T-helper 1 cell (primary cell): ENCODE measurements at places on chromosomes 11 and 22.
A peak's percentile ranks its signal among the peaks of the same experiment; 100 is the strongest.

- DNase-seq, result no peak
These were observed 27.8 kb upstream of the GRAMD4 start for GRCh38 chr22:46592390-46592872.

DNA sequence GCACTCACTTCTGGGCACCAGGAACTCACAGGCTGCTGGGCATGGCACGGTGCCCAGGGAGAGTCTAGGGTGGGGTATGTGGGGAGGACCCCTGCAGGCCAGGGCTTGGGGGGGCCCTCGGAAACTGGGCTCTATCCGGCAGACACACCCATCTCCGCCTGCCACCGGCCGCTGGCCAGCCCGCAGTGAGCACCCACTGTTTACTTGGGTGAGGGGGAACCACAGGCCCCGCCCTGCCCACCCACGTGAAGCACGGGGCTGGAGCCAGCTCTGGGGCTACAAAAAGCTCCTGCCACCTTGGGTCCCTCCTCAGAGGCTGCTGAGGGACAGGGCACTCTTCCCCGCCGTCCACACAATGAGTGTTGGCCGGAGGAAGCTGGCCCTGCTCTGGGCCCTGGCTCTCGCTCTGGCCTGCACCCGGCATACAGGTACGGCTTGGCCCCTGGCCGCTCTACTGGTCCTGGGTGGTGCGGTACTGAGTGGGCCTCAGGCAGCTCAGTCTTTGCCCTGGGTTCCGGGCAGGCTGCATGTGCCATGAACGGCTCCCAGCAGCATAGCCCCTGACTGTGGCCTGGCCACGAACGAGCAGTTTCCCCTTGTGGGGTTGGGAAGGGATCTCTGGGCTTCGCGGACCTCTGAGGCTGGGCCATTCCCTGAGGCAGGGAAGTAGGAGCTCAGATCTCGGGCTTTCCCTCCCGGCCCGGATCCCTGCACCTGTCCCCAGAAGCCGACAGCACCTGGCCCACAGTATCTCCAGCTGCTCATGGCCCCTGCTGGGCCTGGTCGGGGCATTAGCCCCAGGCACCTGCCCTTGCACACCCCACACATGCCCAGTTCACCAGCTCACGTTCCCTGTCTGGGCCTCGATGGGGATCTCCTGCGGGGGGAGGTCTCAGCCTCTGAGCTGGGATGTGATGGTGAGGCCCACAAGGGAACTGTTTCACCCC lies at the start of gene MUC5AC:
Gene MUC5AC (plus strand): TSS at position 309 of the 947 bp plus-strand sequence. CDS start 47 bp downstream, at position 356.
- DNase-seq, result no peak

DNA sequence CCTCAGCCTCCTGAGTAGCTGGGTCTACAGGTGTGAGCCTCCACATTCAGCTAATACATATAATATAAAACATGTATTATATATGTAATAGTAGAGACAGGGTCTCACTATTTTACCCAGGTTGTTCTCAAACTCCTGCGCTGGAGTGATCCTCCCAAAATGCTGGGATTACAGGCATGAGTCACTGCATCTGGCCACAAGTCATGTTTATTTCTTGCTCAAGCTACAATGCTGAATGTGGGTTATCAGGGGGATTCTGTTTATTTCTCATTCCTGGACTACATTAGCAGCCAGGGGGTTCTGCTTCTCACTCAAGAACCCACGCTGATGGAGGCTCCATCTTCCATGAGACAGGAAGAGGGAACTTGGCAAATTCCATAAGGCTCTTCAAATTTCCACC lies 24.8 kb downstream of the FOLR3 start:
- no peak for DNase-seq

GRCh38 chr11:12889243-12889642 lies 119.9 kb upstream of the RASSF10 start:
- DNase-seq, result no peak

DNA sequence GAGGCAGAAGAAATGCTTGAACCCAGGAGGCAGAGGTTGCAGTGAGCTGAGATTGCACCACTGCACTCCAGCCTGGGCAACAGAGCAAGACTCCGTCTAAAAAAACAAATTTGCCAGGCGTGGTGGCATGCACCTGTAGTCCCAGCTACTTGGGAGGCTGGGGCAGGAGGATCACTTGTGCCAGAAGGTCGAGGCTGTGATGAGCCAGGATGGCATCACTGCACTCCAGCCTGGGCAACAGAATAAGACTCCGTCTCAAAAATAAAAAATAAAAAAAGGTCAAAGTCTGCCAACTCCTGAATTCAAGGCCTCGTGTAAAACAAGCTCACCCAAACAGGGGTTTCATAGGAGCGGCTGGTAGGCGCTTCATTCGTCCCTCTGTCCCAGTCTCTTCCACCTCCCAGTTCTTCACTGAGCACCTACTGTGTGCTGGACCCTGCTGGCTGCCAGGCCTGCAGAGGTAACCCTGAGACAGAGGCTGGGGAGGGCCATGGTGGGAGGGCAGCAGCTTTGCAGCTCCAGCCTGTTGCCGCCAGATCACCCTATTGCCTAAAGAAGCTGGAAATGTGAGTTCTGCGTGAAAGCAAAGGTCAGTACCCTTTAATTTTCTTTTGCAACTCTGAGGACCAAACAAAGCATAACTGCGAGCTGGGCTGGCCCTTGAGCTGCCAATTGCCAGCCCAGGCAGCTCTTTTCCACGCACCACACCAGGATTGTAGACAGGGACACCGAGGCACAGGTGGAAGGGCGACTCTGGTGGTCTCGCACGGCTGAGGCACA lies 15.3 kb downstream of the RPL3 start:
- DNase-seq, result no peak

- DNase-seq, result no peak
These were observed 38.0 kb upstream of the CD82 start for GRCh38 chr11:44527476-44527875.

DNA sequence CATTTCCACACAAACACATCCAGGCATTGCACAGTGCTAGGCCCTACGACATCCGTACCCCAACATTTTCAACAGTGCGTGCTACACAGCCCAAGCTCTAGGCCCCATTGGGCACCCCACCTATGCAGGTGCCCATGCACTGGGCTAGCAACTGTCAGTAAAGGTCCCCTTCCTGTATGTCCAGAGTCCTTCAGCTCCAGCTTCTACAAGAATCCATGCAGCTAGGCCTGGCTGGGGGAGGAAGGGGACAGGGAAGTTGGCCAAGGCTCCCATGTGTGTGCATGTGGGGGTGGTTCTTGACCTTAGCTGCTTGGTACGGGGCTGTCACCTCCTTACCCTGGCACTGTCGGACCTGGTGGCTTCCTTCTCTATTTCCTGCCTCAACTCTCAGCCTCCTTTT lies 1.3 kb downstream of the B3GAT1 start:
- no peak for DNase-seq

DNA sequence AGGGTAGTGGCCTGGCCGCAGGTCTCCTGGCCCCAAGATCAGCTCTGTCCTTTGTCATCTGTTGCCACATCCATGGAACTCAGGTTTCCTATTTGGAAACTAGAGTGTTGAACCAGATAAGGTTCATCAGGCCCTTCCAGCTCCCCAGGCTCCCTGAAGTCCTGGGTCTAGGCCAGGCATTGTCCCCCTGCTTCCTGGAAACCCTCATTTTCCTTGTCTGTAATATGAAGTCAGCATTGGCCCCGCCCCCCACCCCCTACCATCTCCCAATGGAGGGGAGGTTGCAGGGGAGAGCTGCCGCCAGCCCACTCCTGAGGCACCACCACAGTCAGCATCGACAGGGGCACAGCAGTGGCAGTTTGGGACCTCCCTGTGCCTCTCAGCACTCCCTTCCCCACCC lies 9.0 kb upstream of the MS4A10 start:
- DNase-seq, result no peak

GRCh38 chr11:32478277-32478731 lies 43.0 kb upstream of the WT1 start:
- no peak for DNase-seq

DNA sequence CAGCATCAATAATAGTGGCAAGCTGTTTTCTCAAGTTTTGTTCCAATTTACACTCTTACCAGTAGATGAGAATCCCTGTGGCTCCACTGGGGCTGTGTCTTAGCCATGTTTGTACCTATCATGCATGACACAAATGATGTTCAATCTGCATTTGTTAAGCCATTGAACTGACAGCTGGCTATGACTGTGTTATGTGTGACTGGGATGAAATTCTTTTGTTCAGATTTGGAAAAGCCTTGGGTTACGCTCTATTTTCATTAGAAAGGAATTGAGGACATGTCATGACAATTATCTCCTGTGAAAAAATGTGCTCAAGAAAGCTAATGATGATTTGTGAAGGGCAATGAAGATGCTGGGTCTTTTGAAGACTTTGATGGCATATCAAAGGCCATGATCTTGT lies 201.8 kb upstream of the LARGE1 start:
- no peak for DNase-seq

- no peak for DNase-seq
These were observed 4.1 kb downstream of the SERPINH1 start for GRCh38 chr11:75565916-75566762.

DNA sequence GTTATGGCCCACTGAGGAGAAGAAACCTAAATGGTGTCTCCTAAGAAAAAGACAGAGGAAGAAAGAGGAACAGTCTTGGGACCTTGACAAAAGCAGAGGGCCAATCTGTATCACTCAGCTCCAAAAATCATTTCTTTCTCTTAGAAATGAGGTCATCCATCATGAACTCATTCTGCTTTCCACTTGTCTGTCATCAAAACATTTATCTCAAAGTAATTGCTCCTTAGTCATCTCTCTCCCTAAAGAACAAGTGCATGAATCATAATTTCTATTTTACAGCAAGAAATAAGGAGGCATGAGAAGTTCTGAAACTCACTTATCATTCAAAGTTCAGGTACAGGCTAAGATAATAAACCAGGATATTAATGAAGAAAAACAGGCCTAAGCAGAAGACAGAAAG lies 375.6 kb downstream of the KCNA4 start:
- no peak for DNase-seq

- no peak for DNase-seq
These were observed 226.9 kb upstream of the B3GAT1 start for GRCh38 chr11:134638796-134639430.

DNA sequence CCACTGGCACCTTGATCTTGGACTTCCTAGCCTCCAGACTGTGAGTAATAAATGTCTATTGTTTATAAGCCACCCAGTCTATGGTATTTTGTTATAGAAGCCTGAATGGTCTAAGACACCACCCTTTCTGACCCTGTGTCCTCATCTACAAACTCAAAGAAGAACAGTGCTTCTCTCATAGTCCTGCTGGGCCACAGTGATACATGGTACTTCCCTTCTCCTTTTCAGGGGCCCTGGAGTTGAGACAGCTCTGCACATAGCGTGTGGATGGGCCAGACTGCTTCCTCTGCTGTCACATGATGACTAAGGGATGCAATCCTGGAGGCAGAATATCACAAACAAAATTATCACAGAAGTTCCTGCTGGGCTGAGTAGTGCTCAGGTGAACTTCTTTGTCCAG lies 5.0 kb downstream of the KCNJ11 start:
- DNase-seq, result no peak

- DNase-seq, result no peak
These were observed 33.4 kb upstream of the APOL5 start for GRCh38 chr22:35684270-35684700.

GRCh38 chr11:102614485-102614884 lies 10.6 kb downstream of the MMP20 start:
- peak; percentile 12 for DNase-seq

- peak; percentile 85 for DNase-seq
These were observed 1.6 kb downstream of the RAC2 start for GRCh38 chr22:37242395-37242918.

DNA sequence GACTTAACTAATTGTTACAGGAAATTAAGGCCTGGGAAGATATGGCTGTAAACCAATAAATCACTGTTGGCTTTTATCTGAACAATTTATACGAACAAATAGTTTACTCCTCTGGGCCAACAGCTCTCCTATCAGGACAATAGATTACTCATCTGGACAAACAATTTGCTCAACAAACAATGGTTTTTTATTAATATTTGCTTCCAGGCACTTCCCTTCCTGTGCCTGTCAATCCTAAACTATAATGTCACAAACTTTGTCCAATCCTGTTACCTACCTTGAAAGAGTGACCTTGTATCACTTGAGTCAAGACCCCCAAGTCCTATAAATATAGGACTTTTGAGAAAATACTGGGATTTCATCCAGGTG lies 87.6 kb upstream of the OR9Q1 start:
- no peak for DNase-seq

DNA sequence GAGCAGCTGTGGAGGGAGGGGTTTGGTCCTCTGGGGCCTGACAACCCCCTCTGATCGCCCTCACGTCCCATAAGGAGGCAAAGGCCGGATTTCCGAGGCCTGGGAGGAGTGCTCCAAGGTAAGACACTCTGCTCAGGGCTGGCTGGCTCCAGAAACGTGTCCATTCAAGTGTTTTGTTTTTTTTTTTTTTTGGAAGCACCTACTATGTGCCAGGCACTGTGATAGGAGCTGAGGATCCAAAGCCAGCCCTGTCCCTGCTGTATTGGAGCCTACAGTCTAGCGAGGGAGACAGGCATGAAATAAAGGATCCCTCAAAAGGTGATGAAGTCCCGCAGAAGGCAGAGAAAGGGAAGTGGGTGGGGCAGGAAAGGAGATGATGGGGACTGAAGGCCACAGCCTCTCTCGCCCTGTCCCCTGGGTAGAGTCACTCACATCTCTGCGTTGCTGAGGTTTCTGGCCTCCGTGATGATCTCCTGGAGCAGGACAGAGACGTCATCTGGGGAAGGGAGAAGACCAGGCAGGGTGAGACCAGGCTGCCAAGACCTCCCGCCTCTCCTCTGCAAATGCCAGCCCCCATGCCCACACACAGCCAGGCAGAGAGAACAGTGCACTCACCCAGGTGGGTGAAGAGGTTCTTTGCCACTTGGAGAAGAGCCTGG lies 89.2 kb downstream of the PDE2A start:
- DNase-seq, result no peak

GRCh38 chr22:23058063-23058462 lies 12.3 kb upstream of the GNAZ start:
- DNase-seq, result no peak

DNA sequence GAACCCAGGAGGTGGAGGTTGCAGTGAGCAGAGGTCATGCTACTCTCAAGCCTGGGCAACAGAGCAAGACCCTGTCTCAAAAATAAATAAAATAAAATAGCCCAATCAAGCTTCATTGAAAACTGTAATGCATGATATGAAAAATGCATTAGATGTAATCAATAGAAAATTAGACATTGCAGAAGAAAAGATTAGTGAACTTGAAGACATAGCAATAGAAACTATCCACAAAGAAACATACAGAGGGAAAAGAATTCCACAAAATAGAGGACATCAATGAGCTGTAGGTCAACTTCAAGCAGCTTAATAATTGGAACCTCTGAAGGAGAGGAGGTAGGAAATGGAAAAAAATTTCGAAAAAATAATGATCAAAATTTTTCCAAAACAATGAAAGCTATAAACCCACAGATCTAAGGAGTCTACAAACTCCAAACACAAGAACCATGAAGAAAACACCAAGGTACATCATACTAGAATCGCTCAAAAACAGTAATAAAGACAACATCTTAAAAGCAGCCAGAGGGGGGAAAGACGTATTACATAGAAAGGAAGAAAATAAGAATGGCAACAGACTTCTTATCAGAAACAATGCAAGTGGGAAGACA lies 104.2 kb downstream of the WNT7B start:
- DNase-seq, result no peak

- no peak for DNase-seq
These were observed 15.4 kb downstream of the ARHGEF17 start for GRCh38 chr11:73323464-73323863.

GRCh38 chr11:130848361-130849214 lies 67.7 kb downstream of the SNX19 start:
- no peak for DNase-seq

- DNase-seq, result no peak
These were observed 76.0 kb upstream of the WNT7B start for GRCh38 chr22:46052801-46053562.

GRCh38 chr11:83727251-83727650 lies 441.1 kb upstream of the CCDC90B start:
- no peak for DNase-seq

GRCh38 chr11:597166-597725 lies 18.5 kb downstream of the IRF7 start:
- DNase-seq, result no peak
